ENCODE measurements at places on chromosomes 1 and 21.

- no peak for DNase-seq
Measured at GRCh38 chr21:45502600-45502999, 39.6 kb downstream of the SLC19A1 start.

- DNase-seq: no peak
Measured at GRCh38 chr1:206723462-206723804, 38.7 kb downstream of the MAPKAPK2 start.

DNA sequence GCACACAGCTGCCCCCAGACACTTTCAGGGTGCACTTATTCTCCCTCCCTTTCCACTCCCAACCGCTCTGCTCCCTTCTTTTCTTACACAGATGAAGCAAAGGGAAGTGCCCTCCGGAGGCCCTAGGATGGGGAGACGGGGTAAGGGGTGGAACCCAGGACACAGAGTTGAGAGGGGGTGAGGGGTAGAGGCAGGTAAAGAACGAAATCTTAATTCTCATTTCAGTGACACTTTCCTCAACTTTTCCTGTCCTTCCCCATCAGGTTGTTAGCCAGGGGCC, 12.8 kb downstream of the PLEKHO1 start:
- no peak for DNase-seq

DNA sequence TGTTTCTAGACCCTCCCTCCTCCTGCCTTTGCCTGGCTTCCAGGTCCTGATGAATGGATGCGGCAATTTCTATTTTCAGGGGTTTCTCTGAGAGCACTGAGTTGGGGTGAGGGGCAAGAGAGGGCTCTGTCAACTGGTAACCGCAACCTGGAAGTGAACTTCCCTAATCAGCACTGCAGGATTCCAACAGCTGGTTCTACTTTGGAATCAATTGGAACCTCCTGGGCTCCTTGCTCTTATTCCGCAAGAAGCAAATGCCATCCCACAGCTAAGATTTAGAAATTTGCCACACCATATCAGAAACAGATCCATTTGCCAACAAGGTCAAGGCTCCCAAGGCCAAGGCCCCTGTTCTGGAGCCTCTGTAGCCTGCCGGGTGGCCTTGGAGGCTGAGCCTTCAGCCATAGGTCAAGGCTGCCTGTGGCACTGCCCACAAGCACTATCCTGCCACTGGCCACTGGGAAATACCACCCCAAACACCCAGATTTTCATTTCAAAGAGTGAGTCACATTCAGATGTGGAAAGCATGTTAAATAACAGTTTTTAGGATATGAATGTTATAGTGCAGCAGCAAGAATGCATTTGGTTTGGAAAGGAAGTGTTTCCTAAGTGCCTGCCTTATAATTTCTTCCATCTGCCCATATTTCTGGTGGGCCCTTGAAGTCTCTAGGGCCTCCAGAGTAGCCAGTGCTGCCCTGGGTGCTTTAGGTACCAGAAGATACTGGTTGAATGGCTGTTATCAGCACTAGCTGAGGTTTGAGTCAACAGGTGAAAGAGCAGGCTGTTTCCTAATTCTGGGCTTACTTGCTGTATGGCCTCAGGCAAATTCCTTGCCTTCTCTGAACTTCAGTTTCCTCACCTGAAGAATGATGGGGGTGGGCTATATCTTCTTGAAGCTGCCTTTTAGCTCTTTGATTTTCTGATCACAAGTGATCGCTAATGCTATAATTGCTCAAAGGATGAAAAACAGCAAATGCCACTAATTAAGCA, 56.3 kb upstream of the JUN start:
- no peak for DNase-seq

DNA sequence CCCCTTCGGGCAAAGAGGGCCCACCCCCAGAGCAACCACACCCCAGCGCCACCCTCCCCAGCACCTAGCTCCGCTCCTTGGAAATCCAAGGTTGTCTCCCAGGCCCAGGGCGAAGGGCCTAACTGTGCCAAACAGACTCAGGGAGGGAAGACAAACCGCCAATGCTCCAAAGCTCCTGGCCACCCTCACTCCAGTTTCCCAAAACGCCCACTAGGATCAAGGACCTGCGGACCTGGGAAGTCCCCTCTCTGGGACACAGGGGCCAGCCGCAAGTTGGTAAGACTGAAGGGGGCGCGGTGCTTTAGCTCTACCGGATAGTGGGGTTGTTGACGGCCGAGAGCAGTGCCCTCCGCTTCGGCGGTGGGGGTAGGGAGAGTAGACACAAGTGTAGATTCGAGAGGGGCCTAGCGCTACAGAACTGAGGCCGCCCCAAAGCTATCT, 581 bp downstream of the IRF6 start:
- no peak for DNase-seq

- no peak for DNase-seq
Measured at GRCh38 chr1:147752511-147752910, 7.9 kb downstream of the GJA5 start.

DNA sequence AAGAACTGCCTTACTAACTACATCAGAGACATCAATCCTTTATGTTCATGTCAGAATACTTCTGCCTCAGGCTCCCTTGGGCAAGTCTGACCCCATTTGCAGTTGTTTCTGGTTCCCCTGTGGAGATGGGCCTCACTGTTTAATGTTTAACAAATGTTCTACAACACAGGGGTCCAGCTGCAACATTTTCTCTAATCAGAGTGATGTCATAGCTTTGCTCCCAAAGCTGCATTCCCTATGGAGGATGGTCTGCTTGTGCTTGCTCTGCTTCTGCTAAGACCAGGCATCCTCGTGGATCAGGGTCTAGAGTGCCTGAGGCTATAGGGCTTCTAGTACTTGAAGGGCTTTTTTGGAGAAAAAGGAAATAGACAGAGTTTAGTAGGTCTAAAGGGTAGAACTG, 1071.2 kb downstream of the TTLL7 start:
- DNase-seq: no peak

DNA sequence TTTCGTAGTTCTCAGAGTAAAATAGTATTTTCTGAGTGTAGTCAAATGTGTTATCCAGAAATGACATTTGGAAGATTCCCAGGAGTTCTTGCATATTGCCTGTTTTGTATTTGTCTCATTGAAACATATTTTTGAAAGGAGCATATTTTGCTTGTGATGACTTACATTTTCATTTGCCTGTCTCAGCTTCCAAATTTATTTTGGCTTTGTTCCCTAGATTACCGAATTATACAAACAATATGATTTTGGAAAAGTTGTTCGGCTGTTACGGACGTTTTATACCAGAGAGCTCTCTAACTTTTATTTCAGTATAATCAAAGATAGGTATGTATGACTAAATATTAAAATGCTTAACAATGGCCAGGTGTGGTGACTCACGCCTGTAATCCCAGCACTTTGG, 46.0 kb downstream of the IARS2 start:
- DNase-seq: no peak

DNA sequence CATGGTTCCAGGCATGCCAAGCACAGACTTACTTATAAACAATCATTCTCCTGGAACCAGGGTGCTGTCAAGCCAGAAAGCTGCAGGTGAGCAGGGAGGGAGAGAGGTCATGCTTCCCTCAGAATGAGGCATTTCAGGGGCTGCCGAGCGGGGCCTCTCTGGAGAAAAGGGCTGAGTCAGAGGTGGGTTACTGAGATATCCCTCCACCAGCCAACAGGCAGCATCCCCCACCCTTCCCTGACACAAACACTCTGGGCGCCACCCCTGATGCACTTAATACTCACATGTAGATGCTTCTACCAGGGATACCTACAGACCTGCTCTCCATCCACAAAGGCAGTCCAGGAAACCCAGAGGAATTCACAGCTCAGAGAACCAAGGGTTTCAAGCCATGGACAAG, 13.1 kb downstream of the STK40 start:
- DNase-seq: no peak

GRCh38 chr1:93440706-93441105, 7.2 kb upstream of the FNBP1L start:
- DNase-seq: no peak

Data from CD4-positive, alpha-beta T cell treated with Interleukin-17A for 4 hours (primary cell).